PC-3 (cell line): ENCODE measurements at places on chromosomes 6 and 20.

GRCh38 chr20:23242556-23243180 is 107.9 kb upstream of the NXT1 start:
- H3K27me3 ChIP-seq, result peaks cover 9% of the 10 kb centered on the region; the same call in 1 of the 2 replicates
- H3K4me1 ChIP-seq, result no peaks in the 10 kb centered on the region
- no peak for DNase-seq
- no peak overlapping the region for H3K4me3 ChIP-seq

DNA sequence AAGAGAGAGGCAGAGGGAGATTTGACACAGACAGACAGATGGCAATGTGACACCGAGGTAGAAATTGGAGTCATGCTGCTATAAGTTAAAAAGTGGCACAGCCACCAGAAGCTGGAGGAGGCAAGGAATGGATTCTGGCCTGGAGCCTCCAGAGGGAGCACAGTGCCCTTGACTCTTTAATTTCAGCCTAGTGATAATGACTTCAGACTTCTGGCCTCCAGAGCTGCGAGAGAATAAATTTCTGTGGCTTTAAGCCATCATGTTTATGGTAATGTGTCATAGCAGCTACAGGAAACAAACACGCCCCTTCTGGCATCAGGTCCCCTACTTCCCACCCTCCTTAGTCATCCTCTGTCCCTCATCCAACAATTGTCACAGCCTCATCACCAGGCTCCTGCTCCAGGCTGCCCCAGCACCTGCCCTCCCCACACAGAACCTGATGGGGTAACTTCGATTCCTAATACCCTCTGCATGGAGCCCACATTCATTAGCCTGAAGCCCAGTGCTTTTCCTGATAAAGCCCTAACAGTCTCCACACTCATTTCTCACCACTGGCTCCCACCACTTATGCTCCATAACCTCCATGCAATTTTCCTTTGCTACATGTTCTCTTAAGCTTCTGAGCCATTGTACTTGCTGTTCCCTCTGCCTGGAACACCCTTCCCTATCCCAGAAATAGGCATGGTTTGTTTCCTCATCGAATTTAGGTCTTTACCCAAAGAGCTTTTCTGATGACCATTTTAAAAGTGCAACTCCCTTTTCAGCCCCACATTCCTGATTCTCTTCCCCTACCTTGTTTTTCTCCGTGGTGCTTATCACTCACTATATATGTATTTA is 69.7 kb upstream of the TOX2 start:
- peaks cover 63% of the 10 kb centered on the region for H3K4me1 ChIP-seq
- H3K36me3 ChIP-seq, result no peaks in the 10 kb centered on the region
- no peaks in the 10 kb centered on the region for H3K27me3 ChIP-seq
- peak; percentile 98 for DNase-seq
- H3K4me3 ChIP-seq, result peak overlapping the region; percentile 13; the same call in 1 of the 2 replicates

- no peak overlapping the region for H3K27ac ChIP-seq
- no peaks in the 10 kb centered on the region; the same call in 1 of the 2 replicates for H3K36me3 ChIP-seq
- no peaks in the 10 kb centered on the region for H3K27me3 ChIP-seq
Measured at GRCh38 chr6:111579816-111580215, 25.9 kb downstream of the TRAF3IP2 start.

DNA sequence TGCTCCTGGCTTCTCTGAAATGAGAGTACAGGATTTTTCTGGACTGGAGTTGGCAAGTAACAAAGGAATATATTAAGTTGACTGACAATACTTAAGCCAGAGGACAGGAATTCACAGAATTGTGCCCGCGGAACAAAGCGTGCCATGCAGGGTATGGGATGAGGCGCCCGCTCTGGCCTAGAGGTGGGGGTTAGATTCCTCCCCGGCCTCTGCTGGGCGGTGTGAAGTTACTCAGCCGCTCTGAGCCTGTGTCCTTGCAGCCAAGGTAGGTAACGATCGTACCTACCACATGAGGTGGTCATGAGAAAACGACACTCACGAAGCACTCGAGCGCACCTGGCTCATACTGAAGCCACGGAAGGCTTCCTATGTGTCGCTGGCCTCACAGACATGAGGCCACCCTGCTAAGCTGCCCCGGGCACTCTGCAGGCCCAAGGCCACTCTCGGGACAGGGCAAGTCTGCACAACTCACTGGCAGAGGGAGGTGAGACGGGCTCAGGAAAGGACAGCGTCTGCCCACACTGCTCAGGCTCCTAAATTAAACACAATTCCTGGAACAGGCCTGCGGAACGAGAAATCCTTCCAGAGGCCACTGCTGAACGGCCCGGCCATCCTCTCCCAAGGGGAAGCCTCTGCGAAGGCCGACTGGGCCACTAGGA is 70.8 kb downstream of the PSMG4 start:
- H3K27ac ChIP-seq, result no peak overlapping the region
- H3K4me1 ChIP-seq, result peaks cover 34% of the 10 kb centered on the region
- H3K27me3 ChIP-seq, result no peaks in the 10 kb centered on the region
- H3K36me3 ChIP-seq, result no peaks in the 10 kb centered on the region

DNA sequence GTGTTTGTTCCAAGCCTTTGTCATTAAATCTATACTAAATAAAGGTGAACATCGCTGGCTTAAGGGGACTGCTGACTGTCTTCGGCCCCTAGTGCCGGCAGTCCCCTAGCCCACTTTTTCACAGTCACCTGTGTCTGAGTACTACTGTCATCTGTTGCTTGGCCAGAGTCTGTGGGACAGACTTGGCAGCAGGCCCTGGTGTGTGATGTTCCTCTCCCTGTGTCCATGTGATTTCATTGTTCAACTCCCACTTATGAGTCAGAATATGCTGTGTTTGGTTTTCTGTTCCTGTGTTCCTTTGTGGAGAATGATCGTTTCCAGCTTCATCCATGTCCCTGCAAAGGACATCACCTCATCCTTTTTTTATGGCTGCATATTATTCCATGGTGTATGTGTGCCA is 133.4 kb downstream of the HAO1 start:
- H3K27ac ChIP-seq, result no peak overlapping the region
- H3K27me3 ChIP-seq, result no peaks in the 10 kb centered on the region
- no peaks in the 10 kb centered on the region for H3K36me3 ChIP-seq

DNA sequence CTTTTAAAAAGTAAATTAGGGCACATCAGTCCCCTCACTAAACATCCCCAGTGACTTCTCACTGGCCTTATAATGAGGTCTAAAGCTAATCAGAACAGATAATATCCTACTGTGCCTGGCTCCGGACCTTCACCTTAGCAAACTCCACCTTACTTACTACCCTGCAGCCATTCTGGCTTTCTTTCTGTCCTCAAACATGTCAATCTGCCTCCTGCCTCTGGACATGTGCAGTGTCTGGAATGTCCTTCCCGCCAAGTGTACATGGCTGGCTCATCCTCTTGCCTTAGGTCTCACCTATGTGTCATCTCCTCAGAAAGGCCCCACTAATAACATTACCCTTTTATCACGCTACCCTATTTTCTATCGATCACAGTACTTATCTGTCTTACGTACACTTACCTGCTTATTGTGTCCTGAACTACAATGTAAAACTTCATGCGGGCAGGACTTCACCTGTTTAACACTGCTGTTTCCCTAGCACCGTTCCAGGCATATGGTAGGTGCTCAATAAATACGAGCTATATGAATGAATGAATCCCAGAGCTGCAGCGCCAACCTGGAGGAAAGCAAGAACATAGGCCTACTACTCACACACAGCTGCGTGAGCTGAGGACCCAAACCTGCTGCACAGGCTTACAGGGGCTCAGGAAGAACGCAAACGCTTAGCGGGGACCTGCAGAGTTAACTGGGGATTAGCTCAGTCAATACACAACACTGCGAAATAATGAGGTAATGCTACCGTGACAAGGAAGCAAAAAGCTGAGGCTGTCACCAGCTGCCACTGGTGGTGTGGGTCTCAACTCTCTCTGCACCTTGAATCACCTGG is 991 bp downstream of the UQCC2 start:
- peak overlapping the region; percentile 90 for H3K27ac ChIP-seq
- H3K27me3 ChIP-seq, result no peaks in the 10 kb centered on the region
- H3K4me1 ChIP-seq, result peaks cover 23% of the 10 kb centered on the region
- H3K4me3 ChIP-seq, result peak overlapping the region; percentile 86
- H3K36me3 ChIP-seq, result peaks cover 22% of the 10 kb centered on the region; the same call in 1 of the 2 replicates

GRCh38 chr6:7593229-7593628 is 3.2 kb downstream of the SNRNP48 start:
- no peak overlapping the region for H3K4me3 ChIP-seq
- no peak for DNase-seq
- H3K27ac ChIP-seq, result no peak overlapping the region

- no peaks in the 10 kb centered on the region for H3K27me3 ChIP-seq
- H3K4me3 ChIP-seq, result no peak overlapping the region
- DNase-seq, result peak; percentile 76
- no peaks in the 10 kb centered on the region for H3K36me3 ChIP-seq
- H3K27ac ChIP-seq, result no peak overlapping the region
- H3K4me1 ChIP-seq, result peaks cover 10% of the 10 kb centered on the region
Measured at GRCh38 chr6:43396408-43397149, 27.1 kb upstream of the ZNF318 start.

- DNase-seq, result no peak
- no peak overlapping the region for H3K4me3 ChIP-seq
- peaks cover 28% of the 10 kb centered on the region for H3K4me1 ChIP-seq
- no peaks in the 10 kb centered on the region for H3K36me3 ChIP-seq
Measured at GRCh38 chr6:134005800-134006199, 46.6 kb downstream of the SLC2A12 start.

GRCh38 chr6:2103765-2104523 is 141.5 kb downstream of the GMDS start:
- no peaks in the 10 kb centered on the region for H3K27me3 ChIP-seq
- H3K36me3 ChIP-seq, result no peaks in the 10 kb centered on the region
- H3K4me1 ChIP-seq, result peaks cover 4% of the 10 kb centered on the region; the same call in 1 of the 2 replicates
- peak; percentile 71 for DNase-seq
- no peak overlapping the region for H3K4me3 ChIP-seq

DNA sequence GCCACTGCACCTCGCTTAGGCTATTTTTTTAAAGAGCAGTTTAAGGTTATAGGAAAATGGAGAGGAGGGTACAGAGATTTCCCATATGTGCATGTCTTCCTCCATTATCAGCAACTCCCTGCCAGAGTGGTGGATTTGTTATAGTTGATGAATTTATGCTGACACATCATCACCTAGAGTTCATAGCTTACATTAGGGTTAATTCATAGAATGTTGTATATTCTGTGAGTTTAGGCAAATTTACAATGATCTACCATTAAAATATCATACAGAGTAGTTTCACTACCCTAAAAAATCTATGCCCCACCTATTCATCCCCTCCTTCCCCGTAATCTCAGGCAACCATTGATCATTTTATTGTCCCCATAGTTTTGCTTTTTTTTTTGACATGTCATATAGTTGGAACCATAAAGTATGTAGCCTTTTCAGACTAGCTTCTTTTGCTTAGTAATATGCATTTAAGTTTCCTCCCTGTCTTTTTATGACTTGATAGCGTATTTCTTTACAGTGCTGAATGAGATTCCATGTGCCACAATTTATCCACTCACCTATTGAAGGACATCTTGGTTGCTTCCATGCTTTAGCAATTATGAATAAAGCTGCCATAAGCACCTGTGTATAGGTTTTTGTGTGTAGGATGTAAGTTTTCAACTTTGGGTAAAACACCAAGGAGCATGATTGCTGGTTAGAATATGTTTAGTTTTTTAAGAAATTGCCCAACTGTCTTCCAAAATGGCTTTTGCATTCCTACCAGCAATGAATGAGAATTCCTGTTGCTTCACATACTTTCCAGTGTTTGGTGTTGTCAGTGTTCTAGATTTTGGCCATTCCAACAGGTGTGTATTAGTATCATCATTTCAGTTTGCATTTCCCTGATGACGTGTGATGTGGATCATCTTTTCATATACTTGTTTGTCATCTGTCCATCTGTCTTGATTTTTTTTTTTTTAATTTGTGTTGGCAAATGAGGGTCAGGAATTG is 60.2 kb downstream of the NCOA3 start:
- DNase-seq, result no peak
- H3K27me3 ChIP-seq, result no peaks in the 10 kb centered on the region
- H3K36me3 ChIP-seq, result no peaks in the 10 kb centered on the region
- H3K4me1 ChIP-seq, result peaks cover 13% of the 10 kb centered on the region
- H3K27ac ChIP-seq, result no peak overlapping the region

DNA sequence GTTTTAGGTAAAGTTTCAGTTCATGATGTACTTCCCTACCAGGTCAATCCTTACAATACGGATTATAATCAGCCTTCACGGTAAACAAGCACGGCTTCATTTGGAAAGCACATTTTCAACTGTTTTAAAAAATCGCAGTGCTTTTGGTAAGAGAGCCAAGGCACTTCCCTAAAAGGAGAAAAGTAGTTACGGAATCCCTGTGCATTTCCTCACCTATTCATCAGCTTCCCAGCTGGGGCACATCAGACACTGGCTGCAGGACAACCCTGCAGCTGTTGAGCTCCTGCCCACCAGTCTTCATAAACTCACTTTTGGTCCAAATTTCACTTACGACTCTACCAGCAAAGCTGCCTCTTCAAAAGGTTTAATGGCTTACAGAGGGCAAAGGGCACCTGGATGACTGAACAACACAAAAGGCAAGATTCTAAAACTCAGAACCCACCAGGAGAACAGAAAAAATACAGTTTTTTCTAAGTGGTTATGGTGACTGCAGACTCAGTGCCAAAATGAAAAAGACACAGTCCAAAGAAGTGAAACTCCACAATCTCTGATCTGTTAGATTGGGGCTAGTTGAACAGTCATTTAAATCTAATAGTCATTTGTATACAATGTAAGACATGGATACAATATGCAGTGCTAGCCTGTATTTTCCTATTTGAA is 7.5 kb downstream of the SNX5 start:
- no peaks in the 10 kb centered on the region for H3K27me3 ChIP-seq
- peaks cover 55% of the 10 kb centered on the region for H3K36me3 ChIP-seq
- DNase-seq, result no peak

DNA sequence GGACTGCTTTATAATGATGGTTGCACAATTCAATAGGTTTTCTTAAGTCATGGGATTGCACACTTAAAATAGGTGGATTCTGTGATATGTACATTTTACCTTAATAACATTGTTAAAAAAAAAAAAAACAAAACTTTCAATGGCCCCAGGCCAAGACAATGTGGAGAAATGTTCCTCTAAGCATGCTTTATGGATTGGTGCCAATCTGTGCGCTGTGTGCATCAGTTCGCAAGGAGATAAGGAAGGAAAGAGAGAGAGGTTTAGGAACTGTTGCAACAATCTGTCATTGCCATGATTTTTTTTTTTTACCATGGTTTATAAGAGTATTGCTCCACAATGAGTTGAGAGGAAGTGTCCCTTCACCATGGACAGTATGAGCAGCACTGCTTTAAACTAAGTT is 399.6 kb downstream of the PTPRT start:
- no peak overlapping the region for H3K27ac ChIP-seq
- no peak overlapping the region for H3K4me3 ChIP-seq
- no peaks in the 10 kb centered on the region for H3K4me1 ChIP-seq
- DNase-seq, result no peak
- no peaks in the 10 kb centered on the region for H3K27me3 ChIP-seq

- peak overlapping the region; percentile 84 for H3K27ac ChIP-seq
- peaks cover 27% of the 10 kb centered on the region for H3K4me1 ChIP-seq
- peak; percentile 97 for DNase-seq
Measured at GRCh38 chr20:4018023-4018748, 2.8 kb upstream of the RNF24 start.

- H3K36me3 ChIP-seq, result no peaks in the 10 kb centered on the region
- no peak overlapping the region for H3K4me3 ChIP-seq
- H3K27me3 ChIP-seq, result no peaks in the 10 kb centered on the region
- H3K27ac ChIP-seq, result no peak overlapping the region
- peaks cover 31% of the 10 kb centered on the region for H3K4me1 ChIP-seq
Measured at GRCh38 chr6:160393891-160394653, 45.9 kb downstream of the SLC22A3 start.

- no peaks in the 10 kb centered on the region for H3K36me3 ChIP-seq
- H3K4me3 ChIP-seq, result no peak overlapping the region
- no peaks in the 10 kb centered on the region for H3K4me1 ChIP-seq
- peaks cover 9% of the 10 kb centered on the region; the same call in 1 of the 2 replicates for H3K27me3 ChIP-seq
- no peak for DNase-seq
Measured at GRCh38 chr20:44433751-44434538, 41.7 kb upstream of the TTPAL start.
